Activated CD8-positive, alpha-beta memory T cell treated with anti-CD3 and anti-CD28 coated beads, Interleukin-2, amount 10 ng/mL, durations not matched to agents 7 days and 5 days (primary cell): ENCODE measurements at places on chromosomes 1 and 21.

DNA sequence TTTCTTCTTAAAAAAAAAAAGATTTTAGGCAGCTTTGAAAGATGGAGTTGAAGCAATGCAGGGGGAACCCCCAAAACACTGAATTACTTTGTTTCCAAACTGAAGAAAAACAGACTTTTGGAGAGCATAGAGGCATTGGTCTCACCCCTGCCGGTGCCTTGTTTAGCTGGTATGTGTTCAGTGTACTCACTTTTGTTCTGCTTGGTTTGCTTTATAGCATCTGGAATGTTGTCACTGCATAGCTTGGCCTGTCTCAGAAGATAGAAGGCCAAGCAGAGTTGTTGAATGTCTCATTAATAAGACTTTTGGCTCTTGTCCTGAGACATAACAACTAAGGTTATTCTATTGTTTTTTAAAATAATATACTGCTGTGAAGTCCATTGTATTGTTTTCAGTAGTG is 6.9 kb downstream of the THRAP3 start:
- DNase-seq, result no peak

DNA sequence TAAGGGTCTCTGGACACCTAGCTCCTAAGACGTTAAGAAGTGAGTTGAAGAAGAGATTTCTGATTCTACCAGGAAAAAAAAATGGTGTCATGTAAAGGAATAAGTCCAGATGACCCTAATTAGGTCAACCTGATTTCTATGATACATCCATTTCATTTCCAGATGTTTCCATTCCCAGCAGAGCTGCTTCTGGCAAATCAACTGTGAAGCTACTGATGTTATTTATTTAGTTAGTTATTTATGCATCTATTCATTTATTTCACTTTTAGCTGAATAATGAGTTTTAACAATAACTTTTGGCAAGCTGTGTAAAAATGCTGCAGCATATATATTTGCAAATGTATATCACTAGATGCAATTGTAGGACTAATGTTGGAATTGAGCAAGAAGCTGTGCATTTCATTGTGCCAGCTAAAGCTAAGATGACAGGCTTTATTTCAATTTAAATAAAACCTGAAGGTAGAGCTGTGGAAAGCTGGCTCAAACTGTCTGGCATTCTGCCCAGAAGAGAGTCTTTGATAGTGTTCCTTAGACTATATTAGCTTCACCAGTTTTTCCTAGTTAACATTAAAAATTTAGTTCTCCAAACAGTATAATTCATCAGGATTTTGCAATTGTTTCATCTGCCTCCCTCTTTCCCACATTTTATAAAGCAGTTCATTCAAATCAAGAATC is 1164.4 kb upstream of the ADGRL4 start:
- no peak for DNase-seq

GRCh38 chr1:228152918-228153258 is 3.2 kb downstream of the GJC2 start:
- DNase-seq, result no peak

- DNase-seq, result no peak
Observed at GRCh38 chr1:23367451-23367790, 2.2 kb downstream of the ZNF436 start.

DNA sequence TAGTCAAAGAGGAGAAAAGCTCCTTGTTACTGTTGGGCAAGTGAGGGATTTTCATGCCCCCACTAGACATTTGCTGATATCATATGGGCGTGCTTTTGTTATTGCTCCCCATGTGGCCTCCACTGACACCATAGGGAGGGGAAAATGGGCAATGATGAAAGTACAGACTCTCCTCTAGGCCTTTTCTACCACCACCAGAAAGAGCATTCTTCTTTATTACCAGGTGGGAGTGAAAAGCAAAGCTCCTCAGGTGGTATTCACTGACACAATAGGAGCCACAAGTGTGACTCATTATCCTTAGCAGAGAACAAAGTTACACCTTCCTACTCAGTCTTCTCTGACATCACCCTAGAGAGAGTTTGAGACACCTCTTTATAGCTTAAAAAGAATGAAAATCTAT is 667.1 kb downstream of the LTN1 start:
- no peak for DNase-seq

DNA sequence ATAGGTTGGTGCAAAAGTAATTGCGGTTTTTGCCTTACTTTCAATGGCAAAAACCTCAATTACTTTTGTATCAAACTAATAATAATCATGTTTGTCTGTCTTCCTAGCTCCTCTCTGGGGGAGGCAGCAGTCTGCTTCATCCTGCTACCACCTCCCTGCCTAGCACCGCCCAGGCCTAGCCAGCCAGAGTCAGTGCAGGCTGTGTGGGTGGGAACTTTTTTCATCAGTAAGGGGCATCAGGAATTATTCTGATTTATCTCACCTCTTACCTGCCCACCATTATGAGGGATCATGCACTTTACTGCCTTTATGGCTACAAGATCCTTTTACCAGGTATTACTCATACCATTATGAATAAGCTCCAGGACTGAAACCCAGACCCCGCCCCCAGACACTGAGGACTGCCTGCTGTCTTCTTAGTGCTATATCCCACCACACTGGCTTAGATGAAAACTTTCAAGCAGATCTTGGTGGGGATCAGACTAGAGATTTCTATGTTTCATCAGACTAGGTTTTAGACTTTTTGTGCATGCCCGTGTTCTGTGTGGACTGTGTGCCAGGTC is 116.4 kb downstream of the PBX1 start:
- no peak for DNase-seq

DNA sequence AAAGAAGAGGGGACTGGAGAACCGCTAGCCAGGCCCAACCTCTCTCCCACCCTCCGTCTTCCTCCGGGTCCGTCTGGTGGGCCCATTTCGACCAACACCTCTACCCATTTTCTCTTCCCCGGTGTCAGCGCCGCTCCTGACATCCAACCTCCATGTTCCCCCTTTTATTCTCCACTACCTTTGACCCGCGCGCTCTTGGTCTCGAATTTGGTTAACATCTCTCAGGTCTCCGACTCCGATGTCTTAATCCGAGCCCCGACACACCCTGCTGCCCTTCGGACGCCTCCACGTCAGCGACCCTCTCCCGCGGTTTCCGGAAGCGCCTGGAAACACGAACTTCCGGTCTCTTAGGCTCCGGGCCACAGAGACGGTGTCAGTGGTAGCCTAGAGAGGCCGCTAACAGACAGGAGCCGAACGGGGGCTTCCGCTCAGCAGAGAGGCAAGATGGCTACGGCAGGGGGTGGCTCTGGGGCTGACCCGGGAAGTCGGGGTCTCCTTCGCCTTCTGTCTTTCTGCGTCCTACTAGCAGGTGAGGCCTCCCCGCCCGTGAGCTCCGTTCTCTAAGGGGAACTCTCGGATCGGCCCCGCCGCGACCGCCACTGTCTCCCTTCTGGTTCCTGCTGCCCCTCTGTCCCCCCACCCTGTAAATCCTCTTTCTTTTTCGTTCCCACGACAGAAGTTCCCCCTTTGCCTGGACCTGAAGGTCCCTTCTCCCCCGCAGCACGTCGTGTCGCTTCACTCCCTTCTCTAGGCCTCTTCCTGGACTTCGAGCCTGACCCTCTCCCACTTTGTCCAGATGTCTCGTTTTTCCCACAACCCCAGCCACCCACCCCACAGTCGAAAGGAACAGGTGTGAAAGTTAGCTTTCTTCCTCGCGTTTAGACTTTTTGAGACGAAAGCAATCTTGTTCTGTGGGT is at the start of the genes COPA and NCSTN:
COPA (minus strand) TSS at position 298 of the 917 bp plus-strand sequence; CDS start at position 218, 80 bp downstream.
NCSTN (plus strand) TSS at position 431 of the 917 bp plus-strand sequence; CDS start at position 445, 14 bp downstream.
- DNase-seq, result peak; percentile 96

DNA sequence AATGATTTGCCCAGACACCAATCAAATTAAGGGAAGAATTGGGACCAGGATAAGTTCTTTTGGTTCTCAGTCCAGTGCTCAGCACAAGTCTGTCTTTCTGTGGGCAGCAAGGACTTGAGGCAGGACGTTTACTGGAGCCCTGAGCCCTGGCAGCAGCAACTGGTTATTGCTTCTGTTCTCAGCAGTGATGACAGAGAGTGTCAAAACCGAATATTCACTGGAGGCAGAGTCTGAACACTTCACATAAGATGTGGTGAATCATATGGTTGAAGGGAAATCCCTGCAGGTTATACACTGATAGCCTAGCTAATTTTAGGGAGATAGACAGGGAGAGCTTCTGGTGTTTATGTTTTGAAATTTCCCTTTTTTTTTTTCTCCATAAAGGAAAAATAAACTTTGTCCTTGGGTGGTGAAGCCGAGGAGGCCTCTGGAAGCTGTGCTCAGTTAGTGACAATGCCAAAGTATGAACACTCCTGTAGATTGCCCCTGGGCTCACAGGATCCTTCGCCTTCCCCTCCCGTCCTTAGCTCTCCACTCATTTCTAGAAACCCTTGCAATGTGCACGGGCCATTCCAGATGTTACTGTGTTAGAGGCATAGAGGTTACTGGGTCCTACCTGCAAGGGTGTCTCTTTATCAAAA is 26.3 kb upstream of the TSPAN2 start:
- no peak for DNase-seq

- no peak for DNase-seq
Observed at GRCh38 chr1:109365642-109366204, 32.0 kb downstream of the SORT1 start.

- no peak for DNase-seq
Observed at GRCh38 chr1:227996187-227996950, 10.4 kb upstream of the WNT3A start.

GRCh38 chr1:39562886-39563285 is 13.7 kb downstream of the PABPC4 start:
- no peak for DNase-seq

DNA sequence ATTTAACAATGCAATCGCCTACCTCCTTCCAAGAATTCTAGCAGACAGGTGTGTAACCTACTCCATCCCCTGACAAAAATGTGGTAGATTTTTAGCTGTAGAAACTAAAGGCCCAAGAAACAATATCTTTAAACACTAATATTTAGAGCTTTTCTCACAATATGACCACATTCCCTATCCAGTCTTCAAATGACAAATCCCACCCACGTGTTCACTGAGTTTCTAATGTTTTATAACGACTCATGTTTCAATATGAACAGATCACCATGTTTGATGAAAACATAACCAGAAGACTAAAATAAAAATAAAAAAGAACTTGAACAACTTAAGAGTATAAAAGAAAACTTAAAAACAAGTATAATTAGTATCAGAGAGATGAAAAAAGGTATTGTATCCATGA is 24.6 kb downstream of the RSBN1 start:
- DNase-seq, result no peak

GRCh38 chr1:47224676-47225399 is 7.2 kb downstream of the TAL1 start:
- no peak for DNase-seq

- no peak for DNase-seq
Observed at GRCh38 chr21:45537746-45538291, 4.4 kb downstream of the SLC19A1 start.

- no peak for DNase-seq
Observed at GRCh38 chr1:15911927-15912326, 64.0 kb downstream of the ZBTB17 start.

GRCh38 chr1:246629976-246630375 is 63.7 kb downstream of the CNST start:
- no peak for DNase-seq

DNA sequence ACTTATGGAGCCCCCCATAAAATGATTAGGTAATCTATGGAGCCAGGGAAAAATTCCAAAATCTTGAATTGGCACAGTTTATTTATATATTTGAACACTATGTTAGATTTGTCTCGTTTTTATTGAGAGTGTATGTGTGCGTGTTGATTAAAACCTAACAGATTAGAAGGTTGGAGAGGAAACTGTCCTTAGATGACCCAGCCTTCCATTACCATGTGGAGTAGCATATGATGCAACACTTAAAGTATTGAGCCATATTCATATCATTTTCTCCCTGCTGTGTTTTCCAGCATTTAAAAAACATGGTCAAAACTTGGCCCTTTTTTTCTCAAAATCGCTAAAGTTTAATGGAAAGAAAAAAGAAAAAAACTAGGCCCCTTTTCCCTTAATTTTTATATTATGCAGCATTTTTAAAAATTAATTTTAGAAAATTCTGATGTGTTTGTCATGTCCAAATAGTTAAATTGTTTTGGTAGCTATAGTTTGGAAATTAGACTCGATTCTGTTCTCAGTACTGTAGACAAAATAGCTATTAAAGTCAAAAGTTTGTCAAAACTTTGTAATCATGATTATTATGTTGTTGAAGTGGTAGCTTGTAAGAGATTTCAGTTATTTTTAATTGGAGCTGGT is 2.3 kb downstream of the LRRC8D start:
- DNase-seq, result no peak

DNA sequence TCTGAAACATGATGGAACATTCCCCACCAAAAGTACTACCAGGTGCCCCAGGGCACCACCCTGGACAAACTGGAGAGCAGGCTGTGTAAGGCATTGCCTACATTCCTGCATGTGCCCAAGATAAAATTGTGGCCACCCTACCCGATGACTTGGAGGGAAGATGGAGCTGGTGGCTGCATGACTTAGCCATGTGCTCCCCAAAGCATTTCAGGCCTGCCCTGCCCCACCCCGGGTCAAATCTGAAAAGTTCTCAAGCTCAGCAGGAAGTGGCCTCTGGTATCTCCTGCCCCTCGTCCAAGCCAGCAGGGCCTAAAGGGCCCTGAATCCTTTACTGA is 8.5 kb downstream of the CD2 start:
- DNase-seq, result peak; percentile 71

DNA sequence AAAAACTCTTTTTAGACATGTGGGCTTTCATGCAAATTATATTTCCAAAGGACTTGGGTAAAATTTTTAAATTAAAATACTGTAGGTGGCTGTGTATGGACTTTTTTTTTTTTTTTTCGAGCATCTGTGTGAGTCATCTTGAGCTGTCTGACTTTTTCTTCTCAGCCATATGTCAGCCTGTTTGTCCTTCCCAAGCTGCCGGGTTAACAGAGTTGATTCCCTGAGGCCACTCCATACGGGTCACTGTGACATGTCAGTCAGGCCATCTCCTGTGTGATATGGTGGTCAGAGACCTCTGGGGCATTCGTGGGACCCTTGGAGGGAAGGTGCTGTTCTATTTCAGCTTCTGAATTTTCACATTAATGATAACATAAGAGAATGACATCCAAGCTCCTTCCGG is 148.3 kb downstream of the KCNJ6 start:
- DNase-seq, result no peak

DNA sequence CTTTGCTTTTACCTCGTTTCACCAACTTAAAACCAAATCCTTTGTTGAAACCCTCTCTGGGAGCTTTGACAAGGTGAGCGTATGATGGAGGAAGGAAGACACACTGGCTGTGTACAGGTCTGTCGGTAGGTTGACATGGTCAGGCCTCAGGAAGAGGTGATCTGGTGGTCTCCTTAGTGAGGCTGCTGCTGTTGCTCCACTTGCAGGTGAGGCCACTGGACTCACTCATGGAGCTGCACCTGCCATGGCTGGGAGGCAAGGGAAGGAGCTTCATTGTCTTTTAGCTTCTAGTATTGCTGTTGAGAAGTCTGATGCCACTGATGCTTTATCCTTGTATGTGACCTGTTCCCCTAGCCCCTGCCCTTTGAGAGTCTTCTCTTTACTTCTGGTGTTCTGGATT is 35.7 kb downstream of the TENT5C start:
- no peak for DNase-seq

GRCh38 chr1:54825696-54826095 is 24.6 kb upstream of the TTC22 start:
- no peak for DNase-seq

- DNase-seq, result no peak
Observed at GRCh38 chr1:5408401-5408800, 583.8 kb downstream of the NPHP4 start.

- DNase-seq, result no peak
Observed at GRCh38 chr1:205716371-205717132, 33.4 kb downstream of the NUCKS1 start.

- no peak for DNase-seq
Observed at GRCh38 chr1:215730600-215730999, 163.5 kb downstream of the KCTD3 start.

- DNase-seq, result no peak
Observed at GRCh38 chr1:202187041-202187671, 6.4 kb upstream of the LGR6 start.

- DNase-seq, result no peak
Observed at GRCh38 chr1:175062339-175062738, 5.3 kb upstream of the TNN start.
